ENCODE measurements at places on chromosomes 12 and 14.

DNA sequence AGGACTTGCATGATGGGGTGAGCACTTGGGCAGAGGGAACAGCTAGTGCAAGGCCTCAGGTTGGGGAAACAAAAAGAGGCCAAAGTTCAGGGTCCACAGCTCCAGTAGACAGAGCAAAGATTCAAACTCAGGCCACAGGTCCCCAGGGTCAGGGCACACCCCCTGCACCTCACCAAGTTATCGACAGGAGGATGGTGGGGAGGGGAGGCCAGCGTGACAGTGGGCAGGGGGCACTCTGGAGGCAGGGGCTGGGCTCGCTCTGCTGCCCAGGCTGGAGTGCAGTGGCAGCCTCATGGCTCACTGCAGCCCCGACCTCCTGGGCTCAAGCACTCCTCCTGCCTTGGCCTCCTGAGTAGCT, 32.4 kb upstream of the ULK1 start:
- no peak for DNase-seq

GRCh38 chr14:89955022-89955744, 544 bp upstream of the TDP1 start:
- no peak for DNase-seq

- DNase-seq = no peak
These were observed 866.0 kb upstream of the TMEM132C start for GRCh38 chr12:127401005-127401404.

- DNase-seq = no peak
These were observed 101.1 kb downstream of the RFLNA start for GRCh38 chr12:124395986-124396385.

GRCh38 chr12:98149270-98149669, 366.1 kb upstream of the TMPO start:
- DNase-seq = no peak

DNA sequence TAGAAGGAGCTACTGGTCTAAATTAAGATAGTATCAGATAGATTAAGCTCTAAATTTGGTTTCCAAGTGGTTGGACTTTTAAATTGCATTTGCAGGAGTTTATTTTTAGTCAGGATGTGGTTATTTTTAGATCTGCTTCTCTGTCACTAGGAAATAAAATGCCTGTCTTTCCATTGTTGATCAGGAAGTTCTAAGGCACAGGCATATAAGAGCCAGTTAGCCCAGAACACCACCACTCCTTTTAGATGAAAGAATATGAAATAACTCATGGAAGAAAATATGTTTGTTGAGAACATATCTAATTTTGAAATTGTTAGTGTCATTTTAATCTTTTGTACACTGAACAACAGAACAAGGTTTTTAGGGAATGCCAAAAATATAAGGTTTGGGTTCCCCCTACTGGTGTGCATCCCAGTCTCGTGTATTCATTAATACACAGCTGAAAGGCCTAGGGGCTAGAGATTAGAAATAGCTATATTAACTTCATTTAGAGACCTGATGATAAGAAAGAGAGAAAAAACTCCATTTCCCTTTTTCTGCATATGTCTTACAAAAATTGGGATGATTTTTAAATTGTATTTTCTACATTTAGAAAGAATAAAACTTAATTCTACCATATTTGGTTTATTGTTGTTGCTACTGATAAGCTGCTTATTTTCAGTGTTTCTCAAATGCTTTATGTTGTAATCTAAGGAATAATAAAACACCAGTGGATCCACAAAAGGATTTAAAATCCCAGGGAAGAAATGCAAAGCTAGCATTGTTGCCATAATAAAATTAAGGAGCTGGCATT, 67.2 kb downstream of the RIC8B start:
- DNase-seq = peak; percentile 4

DNA sequence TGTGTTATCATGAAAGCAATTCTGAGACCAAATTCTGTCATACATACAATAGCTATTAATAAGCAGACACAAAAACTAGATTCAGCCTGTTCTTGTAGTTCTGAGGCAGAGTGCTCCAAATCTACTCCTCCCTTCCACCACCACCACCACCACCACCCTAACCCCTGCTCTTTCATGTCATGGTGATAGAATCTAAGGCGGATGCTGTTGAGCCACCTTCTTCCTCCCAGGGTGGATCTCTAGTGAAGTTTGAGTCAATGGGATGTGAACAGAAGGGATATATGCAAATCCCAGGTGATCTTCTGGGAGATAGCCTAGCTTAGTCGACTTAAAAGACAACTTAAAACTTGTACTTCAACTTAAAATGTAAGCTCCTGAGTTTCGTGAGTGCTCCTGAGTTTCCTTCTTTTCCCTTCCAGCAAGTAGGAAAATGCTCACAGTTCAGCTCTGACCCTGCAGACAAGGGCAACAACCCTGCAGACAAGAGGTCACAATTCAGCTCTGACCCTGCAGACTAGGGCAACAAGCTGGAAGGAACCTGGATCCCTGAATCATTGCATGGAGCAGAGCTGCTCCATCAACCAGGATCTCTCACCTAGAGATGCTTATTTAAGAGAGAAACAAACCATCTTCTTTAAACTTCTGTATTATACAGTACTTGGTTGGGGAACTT, 204.1 kb downstream of the TTC8 start:
- DNase-seq = no peak

- DNase-seq = no peak
These were observed 45.7 kb upstream of the MDM1 start for GRCh38 chr12:68377881-68378280.
